ENCODE measurements at places on chromosomes 4 and X. TPM values are rescaled to one million over a fixed set of nuclear protein-coding genes. Genes with fewer than 3 reads are reported as not detected.

The LONRF3 gene
- 1.2 TPM for total RNA-seq

DNA sequence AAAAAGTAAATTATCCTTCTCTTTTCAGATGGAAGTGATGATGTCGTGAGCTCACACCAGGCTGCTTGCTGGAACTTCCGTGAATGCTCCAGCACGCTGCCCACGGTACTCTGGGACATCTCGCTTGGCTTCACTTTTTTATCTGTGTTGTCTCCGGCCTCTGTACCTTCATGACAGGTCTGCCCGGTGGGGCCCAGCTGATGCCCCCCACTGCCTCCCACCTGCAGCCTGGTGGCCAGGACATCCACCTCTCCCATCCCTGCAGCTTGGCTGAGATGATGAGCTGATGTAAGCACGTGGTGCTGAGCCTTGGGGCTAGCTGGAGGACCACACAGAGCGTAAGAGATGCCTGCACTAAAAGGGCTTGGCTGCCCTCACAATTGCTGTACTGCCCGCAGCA is 59.0 kb upstream of the HELT start:
- H3K4me3 ChIP-seq, result no peak overlapping the region
- peaks cover 32% of the 10 kb centered on the region for H3K4me1 ChIP-seq
- no peaks in the 10 kb centered on the region for H3K36me3 ChIP-seq
- no peak for DNase-seq
- no peak overlapping the region for H3K27ac ChIP-seq

The PABPC5 gene
- 0.18 TPM for total RNA-seq

The OTC gene
- not detected for total RNA-seq

The ADH1A gene
- total RNA-seq, result not detected

GRCh38 chr4:125315576-125316400 is 1.0 kb downstream of the FAT4 start:
- peak overlapping the region; percentile 85 for H3K27ac ChIP-seq
- no peak for DNase-seq
- H3K4me3 ChIP-seq, result peak overlapping the region; percentile 73
- H3K27me3 ChIP-seq, result peaks cover 15% of the 10 kb centered on the region
- H3K4me1 ChIP-seq, result peaks cover 37% of the 10 kb centered on the region

The TLR1 gene
- total RNA-seq, result 9.8 TPM

The FAM114A1 gene
- 39.3 TPM for total RNA-seq

- H3K27ac ChIP-seq, result no peak overlapping the region
- H3K4me1 ChIP-seq, result no peaks in the 10 kb centered on the region
- no peaks in the 10 kb centered on the region for H3K27me3 ChIP-seq
- no peak overlapping the region for H3K4me3 ChIP-seq
These were observed 20.5 kb downstream of the SUPT20HL2 start for GRCh38 chrX:24293412-24293811.

The DCLK2 gene
- 2.2 TPM for total RNA-seq

DNA sequence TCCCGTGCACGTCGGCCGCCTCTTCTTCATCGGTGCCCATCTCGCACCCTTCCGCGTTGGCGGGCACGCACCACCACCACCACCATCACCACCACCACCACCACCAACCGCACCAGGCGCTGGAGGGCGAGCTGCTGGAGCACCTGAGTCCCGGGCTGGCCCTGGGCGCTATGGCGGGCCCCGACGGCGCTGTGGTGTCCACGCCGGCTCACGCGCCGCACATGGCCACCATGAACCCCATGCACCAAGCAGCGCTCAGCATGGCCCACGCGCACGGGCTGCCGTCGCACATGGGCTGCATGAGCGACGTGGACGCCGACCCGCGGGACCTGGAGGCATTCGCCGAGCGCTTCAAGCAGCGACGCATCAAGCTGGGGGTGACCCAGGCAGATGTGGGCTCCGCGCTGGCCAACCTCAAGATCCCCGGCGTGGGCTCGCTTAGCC is 1.4 kb downstream of the POU4F2 start:
- DNase-seq, result peak; percentile 58
- H3K4me3 ChIP-seq, result no peak overlapping the region
- no peak overlapping the region for H3K27ac ChIP-seq

GRCh38 chr4:146709956-146710355 is 71.3 kb downstream of the POU4F2 start:
- DNase-seq, result no peak
- no peaks in the 10 kb centered on the region for H3K27me3 ChIP-seq
- no peak overlapping the region for H3K27ac ChIP-seq

DNA sequence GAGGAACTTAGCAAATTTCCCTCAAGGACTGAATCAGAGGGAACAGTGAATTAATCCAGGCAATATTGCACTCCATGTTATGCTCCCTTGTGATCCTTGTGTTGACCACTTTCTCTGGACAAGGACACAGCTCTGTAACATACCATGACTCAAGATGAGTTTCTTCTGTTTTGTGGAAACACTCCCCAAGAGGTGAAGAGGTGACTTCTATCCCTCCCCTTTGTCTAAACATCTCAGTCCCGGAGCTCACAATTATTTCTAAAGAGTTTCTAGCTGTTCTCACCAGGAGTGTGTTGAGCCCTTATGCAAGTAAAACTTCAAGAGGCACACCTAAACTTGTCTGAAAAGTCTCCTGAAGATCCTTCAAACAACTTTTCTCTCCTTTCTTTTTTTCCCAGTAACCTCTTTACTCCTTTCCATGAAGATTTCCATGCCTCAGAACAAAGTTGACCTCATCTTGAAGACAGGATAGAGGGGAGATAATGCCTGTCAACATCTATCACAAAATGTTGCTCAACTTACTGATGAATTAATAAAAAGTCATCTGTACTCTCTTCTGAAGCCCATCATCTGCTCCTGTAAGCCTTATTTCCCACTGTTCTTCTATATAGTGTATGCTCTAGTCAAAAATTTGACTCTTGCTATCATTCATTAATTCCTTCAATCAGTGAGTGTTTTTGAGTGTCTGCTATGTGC is 429.1 kb downstream of the SPRY1 start:
- no peak for DNase-seq
- peaks cover 6% of the 10 kb centered on the region for H3K4me1 ChIP-seq
- H3K27ac ChIP-seq, result no peak overlapping the region
- H3K27me3 ChIP-seq, result no peaks in the 10 kb centered on the region
- no peak overlapping the region for H3K4me3 ChIP-seq
- no peaks in the 10 kb centered on the region for H3K36me3 ChIP-seq

The MAGEA12 gene
- not detected for total RNA-seq

DNA sequence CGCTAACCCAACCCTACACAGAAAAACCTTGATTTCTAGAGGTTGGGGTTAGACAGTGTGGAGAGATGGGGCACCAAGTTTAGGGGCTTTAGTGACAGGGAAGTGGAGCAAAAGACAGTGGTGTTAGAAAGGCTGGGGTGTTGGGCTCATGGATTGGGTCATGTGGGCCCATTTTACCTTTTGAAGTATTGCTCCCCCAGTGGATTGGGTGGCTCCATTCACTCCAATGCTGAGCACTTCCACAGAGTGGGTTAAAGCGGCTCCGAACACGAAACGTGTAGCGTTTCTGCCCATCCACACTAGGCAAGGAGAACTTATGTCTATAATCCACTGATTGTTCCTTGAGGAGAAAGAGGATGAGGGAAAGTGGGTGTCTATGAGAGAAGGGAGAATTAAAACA is 2.3 kb downstream of the IL2RG start:
- H3K27me3 ChIP-seq, result no peaks in the 10 kb centered on the region
- H3K4me1 ChIP-seq, result no peaks in the 10 kb centered on the region
- H3K36me3 ChIP-seq, result no peaks in the 10 kb centered on the region
- H3K27ac ChIP-seq, result no peak overlapping the region
- no peak overlapping the region for H3K4me3 ChIP-seq

GRCh38 chr4:77047037-77047436 is 28.8 kb downstream of the CCNI start:
- H3K27me3 ChIP-seq, result no peaks in the 10 kb centered on the region
- peaks cover 9% of the 10 kb centered on the region for H3K4me1 ChIP-seq
- H3K27ac ChIP-seq, result no peak overlapping the region
- H3K36me3 ChIP-seq, result peaks cover 32% of the 10 kb centered on the region
- no peak overlapping the region for H3K4me3 ChIP-seq
- DNase-seq, result no peak

- no peak overlapping the region for H3K4me3 ChIP-seq
- H3K4me1 ChIP-seq, result no peaks in the 10 kb centered on the region
- no peaks in the 10 kb centered on the region for H3K36me3 ChIP-seq
These were observed 160.0 kb upstream of the ARX start for GRCh38 chrX:25175743-25176142.

DNA sequence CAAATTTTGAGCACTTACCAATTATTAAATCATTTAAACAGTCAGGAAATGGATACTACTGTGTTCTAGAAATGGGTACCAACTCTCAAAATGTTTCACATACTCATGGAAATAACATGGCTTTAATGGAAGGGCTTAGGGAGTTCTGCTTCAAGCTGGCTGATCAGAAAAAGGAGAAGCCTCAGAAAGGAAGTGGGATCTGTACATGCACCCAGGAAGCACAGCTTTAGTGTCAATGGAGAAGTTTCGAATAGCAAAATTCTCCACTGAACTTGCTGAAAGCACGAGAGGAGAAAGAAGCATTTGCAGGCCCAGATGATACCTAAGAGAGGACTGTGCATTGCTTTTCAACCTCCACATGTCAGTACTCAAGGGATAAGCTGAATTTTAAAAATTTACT is 11.1 kb upstream of the HS3ST1 start:
- H3K4me3 ChIP-seq, result no peak overlapping the region
- no peaks in the 10 kb centered on the region for H3K27me3 ChIP-seq
- no peak for DNase-seq
- peaks cover 2% of the 10 kb centered on the region for H3K4me1 ChIP-seq

- H3K4me1 ChIP-seq, result no peaks in the 10 kb centered on the region
- no peak overlapping the region for H3K4me3 ChIP-seq
- H3K27me3 ChIP-seq, result no peaks in the 10 kb centered on the region
- no peak overlapping the region for H3K27ac ChIP-seq
- DNase-seq, result no peak
These were observed 207.8 kb downstream of the ANTXR2 start for GRCh38 chr4:79865201-79865597.

The STATH gene
- not detected for total RNA-seq

DNA sequence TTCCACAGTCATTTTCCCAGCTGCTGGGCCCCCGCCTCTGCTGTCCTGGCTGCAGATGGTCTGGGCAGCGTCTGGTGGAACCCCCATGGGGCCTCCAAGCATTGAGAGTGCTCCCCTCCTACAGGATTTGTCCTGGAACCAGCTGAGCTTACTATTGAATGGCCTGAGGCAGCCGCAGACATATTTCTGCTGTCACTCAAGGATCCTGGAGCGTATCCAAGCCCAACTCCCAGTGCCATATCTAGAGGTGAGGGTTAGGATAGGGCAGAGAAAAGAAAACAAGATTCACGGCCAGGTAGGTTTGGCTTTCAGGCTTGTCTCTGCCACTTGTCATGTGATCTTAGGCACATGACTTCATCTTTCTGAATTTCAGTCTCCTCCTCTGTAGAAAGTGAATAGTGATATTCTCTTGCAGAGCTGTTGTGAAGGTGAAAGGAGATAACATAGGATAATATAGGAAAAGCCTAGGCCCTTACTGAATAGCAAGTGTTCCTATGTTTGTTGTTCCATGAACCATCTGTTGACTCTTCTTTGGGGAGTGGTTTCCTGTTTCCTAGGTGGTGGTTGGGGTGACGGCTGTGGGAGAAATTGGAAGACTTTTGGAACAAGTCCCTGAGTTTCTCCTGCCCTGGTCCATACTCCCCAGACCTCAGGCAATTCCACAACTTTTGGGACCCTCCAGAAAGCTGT is 52.3 kb downstream of the SEPSECS start:
- H3K36me3 ChIP-seq, result no peaks in the 10 kb centered on the region
- no peak overlapping the region for H3K27ac ChIP-seq
- DNase-seq, result no peak
- H3K4me1 ChIP-seq, result no peaks in the 10 kb centered on the region
- H3K4me3 ChIP-seq, result no peak overlapping the region

GRCh38 chr4:33850371-33850902 is 2393.9 kb downstream of the ARAP2 start:
- no peak overlapping the region for H3K27ac ChIP-seq
- DNase-seq, result no peak
- H3K36me3 ChIP-seq, result no peaks in the 10 kb centered on the region

DNA sequence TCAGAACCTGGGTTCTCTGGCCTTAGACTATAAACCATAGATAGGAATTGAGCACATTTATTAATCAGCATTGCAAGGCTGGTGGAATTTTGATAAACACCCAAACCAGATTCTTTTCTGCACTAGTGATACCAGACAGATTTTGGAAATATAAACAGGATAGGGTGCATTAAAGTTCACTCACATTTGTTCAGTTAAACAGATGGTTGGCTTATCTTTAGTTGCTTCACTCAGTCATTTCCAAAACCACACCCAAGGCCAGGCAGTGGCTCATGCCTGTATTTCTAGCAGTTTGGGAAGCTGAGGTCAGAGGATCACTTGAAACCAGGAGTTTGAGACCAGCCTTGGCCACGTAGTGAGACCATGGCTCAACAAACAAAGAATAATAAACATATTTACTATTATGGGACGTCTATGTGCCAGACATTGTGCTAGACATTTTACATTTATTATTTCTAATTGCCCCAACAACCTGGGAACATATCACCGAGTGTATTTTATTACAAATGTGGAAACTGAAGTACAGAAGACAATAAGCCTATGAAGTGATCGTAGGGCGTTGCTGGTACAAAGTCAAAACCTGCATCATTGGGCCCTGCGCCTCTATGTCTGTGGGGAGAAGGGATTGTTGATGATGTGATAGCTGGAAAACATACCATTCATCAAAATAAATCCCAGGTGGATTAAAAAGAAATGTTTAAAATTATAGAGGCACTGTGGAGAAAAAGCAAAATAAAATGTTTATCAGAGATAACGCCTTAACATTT is 15.0 kb downstream of the ADD1 start:
- peaks cover 63% of the 10 kb centered on the region for H3K4me1 ChIP-seq
- H3K36me3 ChIP-seq, result peaks cover 5% of the 10 kb centered on the region
- no peak overlapping the region for H3K4me3 ChIP-seq
- no peak for DNase-seq

The SCML1 gene
- total RNA-seq, result 8.8 TPM

DNA sequence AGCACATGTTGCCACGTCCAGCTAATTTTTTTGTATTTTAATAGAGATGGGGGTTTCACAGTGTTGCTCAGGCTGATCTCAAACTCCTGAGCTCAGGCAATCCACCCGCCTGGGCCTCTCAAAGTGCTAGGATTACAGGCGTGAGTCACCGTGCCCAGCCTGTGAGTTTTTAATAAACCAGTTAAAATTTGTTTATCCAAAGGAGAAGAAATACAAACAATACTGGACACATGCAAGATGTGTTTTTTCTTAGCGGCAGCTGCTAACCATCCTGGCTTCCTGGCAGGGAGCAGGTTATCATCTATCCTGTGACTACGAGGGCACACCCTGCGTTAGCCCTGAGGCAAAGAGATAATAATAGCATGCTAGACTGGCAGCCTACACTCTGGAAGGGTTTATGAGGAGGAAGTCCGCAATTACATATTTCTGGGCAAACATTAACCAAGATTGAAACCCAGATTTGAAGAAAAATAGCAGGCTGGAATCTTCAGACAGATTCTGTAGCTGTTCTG is 191.4 kb downstream of the SPRY1 start:
- H3K4me3 ChIP-seq, result no peak overlapping the region
- H3K4me1 ChIP-seq, result peaks cover 12% of the 10 kb centered on the region
- H3K27ac ChIP-seq, result peak overlapping the region; percentile 50
- no peaks in the 10 kb centered on the region for H3K27me3 ChIP-seq

The ADAM29 gene
- total RNA-seq, result not detected

Data from suprapubic skin (tissue), 4 donors.